ENCODE measurements at places on chromosomes 7 and 10.
A peak's percentile ranks its signal among the peaks of the same experiment; 100 is the strongest.

DNA sequence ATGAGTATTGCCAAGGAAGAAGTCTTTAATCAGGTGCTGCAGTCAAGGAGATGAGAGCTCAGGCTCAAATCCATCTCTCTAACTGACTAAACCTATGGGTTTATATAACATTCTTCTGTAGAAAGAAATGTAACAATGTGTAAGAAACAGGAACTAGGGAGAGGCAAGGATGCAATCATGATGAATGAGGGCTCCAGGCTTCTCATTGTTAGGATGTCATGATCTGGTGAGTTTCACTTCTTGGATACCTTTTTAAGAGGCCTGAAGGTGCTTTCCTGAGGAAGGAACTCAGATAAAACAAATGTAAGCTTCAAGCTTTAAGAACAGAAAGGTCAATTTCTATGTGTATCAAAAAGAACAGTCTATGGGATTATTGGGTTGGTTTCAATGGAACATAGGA lies 30.8 kb upstream of the SCIN start:
- DNase-seq = no peak

- no peak for DNase-seq
Measured at GRCh38 chr10:133113146-133113830, 25.6 kb downstream of the ADGRA1 start.

DNA sequence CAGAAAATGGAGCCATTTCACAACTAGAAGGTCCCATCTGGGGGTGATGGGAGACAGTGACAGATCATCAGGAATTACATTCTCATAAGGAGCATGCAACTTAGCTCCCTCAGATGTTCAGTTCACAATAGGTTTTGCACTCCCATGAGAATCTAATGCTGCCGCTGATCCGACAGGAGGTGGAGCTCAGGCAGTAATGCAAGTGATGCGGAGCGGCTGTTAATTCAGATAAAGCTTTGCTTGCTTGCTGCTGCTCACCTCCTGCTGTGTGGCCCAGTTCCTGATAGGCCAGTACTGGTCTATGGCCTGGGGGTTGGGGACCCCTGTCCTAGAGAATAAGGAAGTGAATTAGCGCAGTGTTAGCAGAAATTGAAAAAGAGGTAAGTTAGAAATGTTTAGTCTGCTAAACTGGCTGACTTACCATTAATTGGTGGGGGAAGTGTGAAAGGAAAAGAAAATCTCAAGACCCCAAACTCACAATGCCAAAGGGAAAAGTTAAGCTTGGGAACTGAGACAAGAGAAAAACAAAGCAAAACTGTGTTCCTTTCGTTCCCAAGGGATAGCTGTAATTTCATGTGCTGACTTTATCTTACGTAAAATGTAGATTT lies 76.4 kb downstream of the LYZL2 start:
- DNase-seq = no peak

- DNase-seq = peak; percentile 24
Measured at GRCh38 chr10:22251751-22252223, 34.0 kb upstream of the EBLN1 start.

GRCh38 chr7:112798274-112799159 lies 8.3 kb upstream of the TMEM168 start:
- no peak for DNase-seq

- DNase-seq = no peak
Measured at GRCh38 chr7:130309986-130310385, 17.0 kb downstream of the CPA4 start.

DNA sequence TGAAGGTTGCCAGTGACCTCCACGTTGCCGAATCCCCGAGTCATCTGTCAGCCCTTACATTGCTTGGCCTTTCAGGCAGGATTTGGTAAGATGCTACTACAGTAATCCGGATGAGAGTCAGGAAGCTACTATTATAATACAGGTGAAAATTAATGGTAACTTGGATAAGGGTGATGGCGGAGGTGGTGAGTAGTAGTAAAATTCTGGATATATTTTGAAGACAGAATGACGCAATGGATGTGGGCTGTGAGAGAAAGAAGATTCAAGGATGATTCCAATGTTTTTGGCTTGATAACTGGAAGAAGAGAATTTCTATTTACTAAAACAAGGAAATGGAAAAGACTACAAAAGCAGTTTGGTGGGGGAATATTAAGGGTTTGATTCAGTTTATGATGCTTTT lies 1.4 kb upstream of the DNAJB12 start:
- DNase-seq = no peak

- DNase-seq = no peak
Measured at GRCh38 chr7:57414415-57414814, 35.6 kb upstream of the ZNF716 start.

- DNase-seq = no peak
Measured at GRCh38 chr7:96663871-96664445, 45.7 kb downstream of the SEM1 start.

GRCh38 chr7:102205915-102206314 lies 80.8 kb upstream of the SH2B2 start:
- no peak for DNase-seq

DNA sequence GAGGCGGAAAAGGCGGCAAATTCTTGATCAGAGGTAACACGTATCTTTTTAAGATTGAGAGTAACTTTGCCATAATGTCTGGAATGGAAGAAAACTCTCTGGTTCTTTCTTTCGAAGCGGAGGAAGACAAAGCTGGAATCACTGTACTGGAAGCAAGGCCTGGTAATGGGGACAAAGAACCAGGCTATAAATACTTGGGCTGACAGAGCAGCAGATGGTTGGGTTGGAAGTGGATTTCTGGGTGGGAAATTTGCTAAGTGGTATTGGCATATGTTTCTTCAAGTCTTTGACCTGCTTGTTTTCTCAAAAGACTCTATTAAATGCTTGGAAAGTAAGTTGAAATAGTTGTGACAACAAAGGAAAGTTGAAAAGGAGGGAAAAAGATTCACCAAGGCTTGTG lies 87.3 kb upstream of the SFMBT2 start:
- DNase-seq = no peak

GRCh38 chr10:85993840-85994507 lies 372.6 kb downstream of the GRID1 start:
- DNase-seq = no peak

- DNase-seq = no peak
Measured at GRCh38 chr7:17185690-17186070, 112.8 kb upstream of the AHR start.

GRCh38 chr7:134948246-134948645 lies 38.1 kb upstream of the AGBL3 start:
- no peak for DNase-seq

DNA sequence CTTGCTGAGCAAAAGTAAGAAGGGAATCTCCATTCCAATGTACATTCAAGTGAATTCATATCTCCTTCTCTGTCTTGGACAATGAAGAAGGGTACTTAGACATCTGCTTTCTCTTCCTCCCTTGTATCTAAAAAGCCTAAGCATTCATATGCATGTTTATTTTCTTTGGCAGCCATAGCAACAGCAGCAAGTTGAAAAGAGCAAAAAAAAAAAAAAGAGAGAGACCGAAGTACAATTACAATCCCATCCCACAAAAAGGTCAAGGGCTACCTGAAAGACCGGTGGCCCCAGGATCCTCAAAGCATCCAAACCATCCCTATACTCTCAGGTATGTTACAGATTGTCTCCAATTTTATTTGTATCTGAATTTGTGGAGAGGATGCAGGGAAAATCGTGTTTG lies 4.1 kb downstream of the OR2F1 start:
- DNase-seq = no peak

GRCh38 chr10:89384474-89385340 lies 6.9 kb downstream of the IFIT1B start:
- no peak for DNase-seq

DNA sequence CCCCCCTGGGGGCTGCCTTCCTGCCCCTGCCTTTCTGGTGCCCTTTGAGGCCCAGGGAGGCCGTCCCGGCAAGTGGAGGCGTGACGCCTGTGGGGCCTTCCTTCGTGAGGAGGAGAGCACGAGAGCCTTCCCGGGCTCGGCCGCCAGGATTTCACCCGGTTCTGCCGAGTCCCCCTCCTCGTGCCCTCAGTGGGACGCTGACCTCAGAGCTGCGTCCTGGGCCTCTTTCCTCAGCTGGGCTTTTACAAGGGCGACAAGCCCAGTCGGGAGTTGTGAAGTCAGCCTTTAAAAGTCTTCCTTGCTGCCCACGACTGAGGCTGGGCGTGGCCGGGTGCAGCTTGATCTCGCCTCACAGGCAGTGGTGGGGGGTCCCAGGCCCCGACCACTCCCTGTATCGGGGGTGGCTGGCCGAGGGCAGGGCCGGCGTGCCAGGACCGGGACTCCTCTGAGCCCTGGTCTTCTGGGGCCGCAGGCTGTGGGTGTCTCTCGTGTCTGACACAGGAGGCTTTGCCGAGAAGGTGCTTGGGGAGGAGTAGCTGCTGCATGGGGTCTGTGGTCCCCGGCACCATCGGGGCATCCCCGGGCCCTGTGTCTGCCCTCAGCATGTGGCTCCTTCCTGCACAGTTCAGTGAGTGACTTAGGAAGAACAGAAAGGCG lies 41.8 kb downstream of the FAM20C start:
- no peak for DNase-seq
